ENCODE measurements at places on chromosomes 7 and 10.
A peak's percentile ranks its signal among the peaks of the same experiment; 100 is the strongest.

- no peak for DNase-seq
Observed at GRCh38 chr7:143316492-143316891, 581 bp downstream of the CLCN1 start.

DNA sequence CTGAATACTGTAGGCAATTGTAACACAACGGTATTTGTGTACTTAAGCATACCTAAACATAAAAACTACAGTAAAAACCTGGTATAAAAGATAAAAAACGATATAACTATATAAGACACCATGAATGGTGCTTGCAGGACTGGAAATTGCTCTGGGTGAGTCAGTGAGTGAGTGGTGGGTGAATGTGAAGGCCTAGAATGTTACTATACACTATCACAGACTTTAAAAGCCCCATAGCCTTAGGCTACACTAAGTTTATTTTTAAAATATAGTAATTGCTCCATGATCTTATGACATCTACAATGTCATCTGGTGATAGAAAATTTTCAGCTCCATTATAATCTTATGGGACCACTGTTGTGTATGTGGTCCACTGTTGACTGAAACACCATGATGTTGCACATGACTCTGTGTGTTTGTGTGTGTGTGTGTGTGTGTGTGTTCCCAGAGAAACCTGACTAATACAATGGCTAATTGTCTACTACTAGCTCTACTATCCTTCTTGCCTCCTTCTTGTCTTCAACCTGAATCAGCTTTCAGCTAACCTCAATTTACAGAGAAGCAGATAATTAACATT lies 27.6 kb upstream of the PRPF18 start:
- no peak for DNase-seq

- DNase-seq = no peak
Observed at GRCh38 chr10:100327007-100327717, 2.9 kb downstream of the PKD2L1 start.

DNA sequence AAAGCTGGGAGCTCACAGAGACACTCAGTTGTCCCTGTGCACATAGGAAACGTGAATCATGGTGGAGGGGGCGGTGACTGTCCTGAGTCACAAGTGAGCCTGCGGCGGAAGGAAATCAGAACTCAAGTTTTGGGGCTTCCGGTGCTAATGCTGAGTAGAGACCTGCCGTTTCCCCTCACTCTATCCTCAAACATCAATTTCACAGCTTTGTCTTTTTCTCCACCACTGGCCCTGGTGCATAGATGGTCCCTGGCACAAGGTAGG lies 21.9 kb downstream of the ADCYAP1R1 start:
- DNase-seq = no peak

DNA sequence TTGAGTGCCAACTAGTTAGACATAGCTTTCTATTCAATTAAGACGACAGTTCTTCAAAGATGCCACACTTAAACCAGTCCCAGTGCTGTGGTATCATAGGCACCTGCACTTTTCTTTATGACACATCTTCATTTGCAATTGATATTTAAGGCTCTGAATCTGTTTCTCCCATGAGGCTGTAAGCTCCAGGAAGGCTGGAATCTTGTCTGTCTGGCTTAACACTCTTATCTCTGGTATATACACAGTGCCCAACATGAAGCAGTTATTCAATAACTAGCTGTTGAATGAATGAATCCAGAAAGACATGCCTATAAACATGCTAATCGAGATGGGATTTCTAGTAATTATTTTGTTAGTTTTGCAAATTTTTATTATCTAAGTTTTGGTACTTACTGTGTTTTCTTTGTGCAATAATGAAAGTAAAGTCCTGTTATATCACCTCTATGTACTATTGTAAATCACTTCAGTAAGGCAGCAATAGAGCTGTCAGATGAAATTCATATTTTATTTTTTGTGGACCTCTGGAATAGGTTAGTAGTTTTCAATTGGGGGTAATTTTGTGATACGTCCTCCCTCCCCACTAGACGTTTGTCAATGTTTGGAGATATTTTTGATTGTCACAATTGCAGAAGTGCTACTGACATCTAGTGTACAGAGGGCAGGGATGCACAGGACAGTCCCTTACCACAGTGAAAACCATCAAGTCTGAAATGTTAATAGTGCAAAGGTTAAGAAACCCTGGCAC lies 51.3 kb upstream of the STEAP4 start:
- DNase-seq = no peak

DNA sequence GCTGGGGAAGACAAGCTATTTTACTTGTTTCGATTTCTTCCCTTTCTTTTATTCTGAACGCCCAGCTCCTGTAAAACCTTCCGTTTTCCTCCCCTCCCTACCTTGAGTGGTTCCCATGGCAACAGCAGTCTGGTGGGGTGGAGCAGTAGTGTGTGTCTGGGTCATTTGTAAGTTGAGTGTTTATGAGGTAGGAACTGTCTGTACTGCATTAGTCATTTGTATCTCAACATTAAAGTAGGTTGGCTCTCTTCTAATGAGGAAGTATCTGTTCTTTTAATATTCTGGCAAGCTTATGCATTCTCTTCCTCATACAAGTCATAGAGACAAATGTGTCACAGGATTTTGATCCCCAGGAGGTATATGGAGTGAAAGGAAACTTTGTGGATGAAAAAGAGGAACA lies 85.3 kb upstream of the CCDC6 start:
- DNase-seq = peak; percentile 94

DNA sequence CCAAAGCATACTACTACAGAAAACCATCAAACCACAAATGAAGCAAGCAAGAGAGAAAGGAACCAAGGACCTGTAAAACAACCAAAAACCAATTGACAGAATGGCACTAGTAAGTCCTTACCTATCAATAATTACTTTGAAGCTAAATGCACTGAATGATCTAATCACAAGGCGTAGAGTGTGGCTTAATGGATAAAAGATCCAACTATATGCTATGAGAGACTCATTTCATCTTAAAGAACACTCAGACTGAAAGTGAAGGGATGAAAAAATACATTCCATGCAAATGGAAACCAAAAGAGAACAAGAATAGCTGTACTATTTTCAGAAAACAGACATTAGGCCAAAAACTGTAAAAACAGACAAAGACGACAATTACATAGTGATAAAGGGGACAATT lies 70.7 kb downstream of the CRPPA start:
- DNase-seq = no peak

Data from NCI-H774 (cell line).